ENCODE measurements at places on chromosomes 6 and 20.
A peak's percentile ranks its signal among the peaks of the same experiment; 100 is the strongest.

- no peak for DNase-seq
Measured at GRCh38 chr20:3195590-3196237, 8.8 kb downstream of the DDRGK1 start.

DNA sequence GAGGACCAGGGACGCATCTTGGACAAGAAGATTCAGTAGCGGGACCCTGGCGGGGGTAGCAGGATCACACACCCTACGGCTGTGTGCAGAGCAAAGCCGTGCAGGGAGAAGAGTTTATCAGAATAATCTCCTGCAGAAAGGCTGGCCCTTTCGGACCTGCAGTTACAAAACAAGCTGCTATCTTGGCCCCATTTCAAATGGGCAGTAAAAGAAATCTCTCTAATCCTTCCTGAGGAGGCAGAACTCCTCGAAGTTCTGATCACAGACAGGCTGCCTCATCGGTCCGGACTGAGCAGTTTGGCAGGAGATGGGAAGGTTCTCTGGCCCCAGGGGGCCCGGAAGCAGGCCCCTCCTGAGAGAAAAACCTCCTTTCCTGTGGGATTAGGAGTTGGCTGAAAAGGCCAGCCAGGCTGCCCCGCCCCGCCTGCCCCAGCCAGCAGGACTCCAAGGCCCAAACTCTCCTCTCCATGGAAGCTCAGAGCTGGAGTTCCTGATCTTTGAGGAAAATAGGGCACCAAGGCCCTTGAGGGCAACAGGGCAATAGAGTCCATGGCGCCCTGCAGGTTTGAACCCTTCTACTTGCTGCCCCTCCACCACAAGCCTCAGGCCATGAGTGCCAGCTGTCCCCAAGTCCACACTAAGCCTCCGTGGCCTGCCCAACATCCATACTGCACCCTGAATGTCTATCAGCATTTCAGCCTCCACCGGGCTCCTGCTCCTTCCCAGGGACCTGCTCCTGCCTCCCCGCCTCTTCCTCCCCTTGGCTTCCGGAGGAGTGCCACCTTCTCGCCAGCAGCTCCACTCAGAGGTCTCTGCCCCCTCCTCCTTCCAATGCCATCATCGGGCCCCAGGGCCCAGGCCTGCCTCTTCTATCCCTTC, 141.3 kb downstream of the PREX1 start:
- peak; percentile 62 for DNase-seq

GRCh38 chr6:71287038-71287437, 1.6 kb upstream of the OGFRL1 start:
- peak; percentile 29 for DNase-seq

DNA sequence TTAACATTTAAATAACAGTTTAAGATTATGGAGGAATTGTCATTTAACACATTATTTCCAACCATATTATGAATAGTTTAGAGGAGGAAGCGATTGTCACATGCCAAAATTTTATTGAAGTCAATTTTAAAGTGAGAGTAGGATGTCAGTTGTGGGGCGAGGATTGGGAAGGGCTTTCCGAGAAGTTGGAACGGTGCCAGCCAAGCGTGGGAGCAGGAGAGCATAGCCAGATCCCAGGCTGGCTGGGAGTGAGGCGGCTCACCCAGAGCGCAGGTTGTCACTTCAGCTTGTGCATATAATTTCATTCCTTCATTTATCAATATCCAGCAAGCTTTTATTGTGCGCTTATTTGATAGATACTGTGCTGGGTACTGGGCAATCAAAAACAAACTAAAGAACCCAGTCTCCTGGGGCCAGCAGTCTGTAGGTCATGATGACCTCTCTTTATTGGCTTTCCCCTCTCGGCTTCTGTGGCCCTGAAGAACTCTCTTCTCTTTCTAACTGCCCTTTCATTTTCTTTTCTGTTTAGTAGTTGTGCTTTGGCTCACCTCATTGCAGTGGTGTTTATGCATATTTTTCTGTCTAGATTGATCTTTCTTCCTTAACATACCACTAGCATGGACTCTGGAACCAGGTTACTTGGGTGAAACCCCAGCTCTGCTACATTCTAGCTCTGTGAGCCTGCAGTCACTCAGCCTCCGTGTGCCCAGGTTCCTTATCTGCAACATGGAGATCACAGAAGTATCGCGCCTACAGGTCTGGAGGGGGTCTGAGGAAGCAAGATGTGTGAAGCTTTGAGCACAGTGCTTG, 6.4 kb downstream of the CEP43 start:
- peak; percentile 79 for DNase-seq

- no peak for DNase-seq
Measured at GRCh38 chr6:72665599-72665998, 43.7 kb downstream of the KCNQ5 start.

DNA sequence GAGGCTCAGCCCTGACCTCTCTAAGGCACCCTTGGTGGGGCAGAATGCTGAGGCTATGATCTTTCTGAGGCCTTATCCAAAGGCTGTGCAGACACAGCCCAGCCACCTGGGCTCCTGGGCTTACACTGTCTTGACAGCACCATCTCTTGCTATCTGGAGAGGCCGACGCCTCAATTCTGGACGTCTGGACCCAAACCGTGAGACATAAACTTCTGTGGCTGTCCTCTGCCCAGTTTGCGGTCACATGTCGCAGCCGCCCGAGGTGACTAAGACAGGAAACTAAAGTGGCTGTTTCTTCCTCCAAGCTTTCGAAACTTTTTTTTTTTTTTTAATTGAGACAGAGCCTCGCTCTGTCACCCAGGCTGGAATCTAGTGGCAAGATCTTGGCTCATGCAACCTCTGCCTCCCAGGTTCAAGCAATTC, 49.3 kb downstream of the PRR18 start:
- DNase-seq, result peak; percentile 49

DNA sequence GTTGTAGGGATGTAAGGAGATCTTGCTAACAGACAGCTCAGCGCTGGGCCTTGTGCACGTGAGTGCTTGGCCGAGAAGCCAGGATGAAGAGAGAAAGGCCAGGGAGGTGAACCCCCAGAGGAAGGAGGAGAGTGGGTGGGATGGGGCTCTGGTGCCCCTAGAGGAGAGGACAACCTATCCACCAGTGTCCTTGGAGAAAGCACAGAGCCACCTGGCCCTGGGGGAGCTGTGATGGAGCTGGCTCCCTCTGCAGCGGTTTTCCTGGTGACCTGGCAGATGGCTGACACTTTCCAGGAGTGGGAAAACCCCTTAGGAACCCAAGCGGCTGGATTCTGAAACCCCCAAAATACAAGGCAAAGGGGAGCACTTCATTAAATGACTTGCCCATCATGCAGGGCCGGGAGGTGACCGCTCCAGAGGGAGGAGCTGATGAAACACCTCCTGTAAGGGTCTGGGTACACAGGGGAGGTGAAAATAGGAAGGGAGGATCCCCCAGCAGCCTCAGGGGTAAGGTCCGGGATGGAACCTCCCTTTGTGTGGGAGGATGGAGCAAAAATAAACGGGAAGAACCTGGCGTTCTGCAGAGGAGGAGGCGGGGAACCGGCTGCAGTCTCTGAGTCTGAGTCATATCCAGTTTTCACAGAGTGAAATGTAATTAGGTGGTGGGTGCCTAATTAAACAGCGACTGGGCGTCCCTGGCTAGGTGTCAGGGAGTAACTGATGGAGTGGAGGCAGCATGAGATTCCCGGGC, 80.4 kb downstream of the SULF2 start:
- peak; percentile 44 for DNase-seq

DNA sequence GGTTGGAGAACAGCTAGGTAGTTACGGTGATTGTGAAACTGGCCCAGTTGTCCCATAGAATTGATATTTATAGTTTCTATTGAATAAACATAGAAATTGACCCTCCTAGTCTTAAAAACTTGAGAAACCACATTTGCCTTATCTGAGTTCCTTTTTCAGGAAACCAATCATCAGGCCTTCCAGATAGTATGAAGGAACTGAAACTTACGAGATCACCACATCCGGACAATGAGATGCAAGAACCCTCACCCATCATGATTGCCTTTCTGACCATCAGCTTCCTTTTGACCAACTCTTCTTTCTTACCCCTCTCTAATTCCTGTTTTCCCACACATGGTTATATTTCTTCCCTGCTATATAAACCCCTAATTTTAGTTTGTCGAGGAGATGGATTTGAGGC, 21.8 kb downstream of the SLC35F1 start:
- no peak for DNase-seq

GRCh38 chr20:63795178-63795830, 35.8 kb downstream of the ZBTB46 start:
- DNase-seq, result no peak
